ENCODE measurements at places on chromosomes 4 and X.

GRCh38 chr4:138927072-138927471, 88.5 kb upstream of the NOCT start:
- peak; percentile 57 for DNase-seq

- DNase-seq, result no peak
These were observed 125.9 kb upstream of the ETNPPL start for GRCh38 chr4:108888769-108889168.

- no peak for DNase-seq
These were observed 652 bp upstream of the KLKB1 start for GRCh38 chr4:186226521-186227189.

- DNase-seq, result no peak
These were observed 358.8 kb downstream of the MID1IP1 start for GRCh38 chrX:39159921-39160507.

GRCh38 chr4:131613824-131614216, 1535.3 kb upstream of the PCDH10 start:
- no peak for DNase-seq

- no peak for DNase-seq
These were observed 6.9 kb upstream of the PNMA6A start for GRCh38 chrX:153065389-153065788.

DNA sequence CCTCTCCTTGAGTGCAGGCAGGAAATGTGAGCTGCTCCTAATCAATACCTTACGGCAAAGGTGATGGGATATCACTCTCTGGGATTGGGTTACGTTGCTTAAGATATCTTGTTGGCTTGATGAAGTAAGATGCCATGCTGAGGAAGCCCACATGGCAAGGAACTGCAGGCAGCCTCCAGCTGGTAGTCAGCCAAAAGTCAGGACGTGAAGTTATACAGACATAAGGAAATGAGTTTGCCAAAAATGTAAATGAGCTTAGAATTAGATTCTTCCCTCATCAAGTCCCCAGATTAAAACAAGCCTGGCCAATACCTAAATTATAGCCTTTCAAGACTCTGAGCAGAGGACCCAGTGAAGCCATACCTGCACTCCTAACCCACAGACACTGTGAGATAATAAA, 155.0 kb downstream of the QDPR start:
- DNase-seq, result peak; percentile 9

DNA sequence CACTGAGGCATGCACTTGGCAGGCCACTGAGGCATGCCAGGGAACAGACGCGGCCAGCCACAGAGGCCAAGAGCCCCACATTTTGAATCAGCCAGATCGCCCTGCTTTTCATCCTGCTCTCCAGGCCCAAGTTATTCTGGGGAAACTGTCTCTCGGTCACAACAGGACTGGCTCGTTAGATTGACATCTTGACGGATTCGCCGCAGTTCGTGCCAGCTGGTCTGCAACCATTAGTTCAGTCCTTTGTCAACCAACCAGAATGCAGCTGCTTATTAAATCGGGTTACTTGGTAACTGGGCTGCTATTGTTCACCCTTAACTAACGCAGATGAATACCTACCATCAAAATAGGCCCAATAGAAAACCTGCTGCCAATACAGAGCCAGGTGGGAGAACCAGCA, 16.7 kb downstream of the CLDN34 start:
- DNase-seq, result no peak

GRCh38 chrX:76454456-76454927, 27.0 kb downstream of the MAGEE1 start:
- DNase-seq, result peak; percentile 39

DNA sequence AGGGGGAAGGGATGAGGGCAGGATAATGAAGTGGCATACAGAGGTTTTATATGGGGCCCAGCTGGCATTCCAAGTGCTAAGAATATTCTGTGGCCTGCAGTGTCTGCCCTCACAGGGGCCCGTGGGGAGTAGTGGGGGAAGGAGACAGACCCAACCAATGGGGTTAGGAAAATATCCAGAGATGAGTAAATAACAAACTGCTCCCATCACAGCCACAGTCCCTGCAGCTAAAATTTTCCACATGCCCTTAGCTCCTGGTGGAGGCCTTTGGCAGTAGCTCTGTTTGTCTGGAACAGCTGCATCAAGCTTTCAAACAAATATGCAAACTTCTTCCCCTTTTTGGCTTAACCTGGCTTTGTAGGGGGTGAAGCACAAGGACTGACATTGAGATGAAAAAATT, 3.1 kb downstream of the SRPX2 start:
- peak; percentile 36 for DNase-seq

DNA sequence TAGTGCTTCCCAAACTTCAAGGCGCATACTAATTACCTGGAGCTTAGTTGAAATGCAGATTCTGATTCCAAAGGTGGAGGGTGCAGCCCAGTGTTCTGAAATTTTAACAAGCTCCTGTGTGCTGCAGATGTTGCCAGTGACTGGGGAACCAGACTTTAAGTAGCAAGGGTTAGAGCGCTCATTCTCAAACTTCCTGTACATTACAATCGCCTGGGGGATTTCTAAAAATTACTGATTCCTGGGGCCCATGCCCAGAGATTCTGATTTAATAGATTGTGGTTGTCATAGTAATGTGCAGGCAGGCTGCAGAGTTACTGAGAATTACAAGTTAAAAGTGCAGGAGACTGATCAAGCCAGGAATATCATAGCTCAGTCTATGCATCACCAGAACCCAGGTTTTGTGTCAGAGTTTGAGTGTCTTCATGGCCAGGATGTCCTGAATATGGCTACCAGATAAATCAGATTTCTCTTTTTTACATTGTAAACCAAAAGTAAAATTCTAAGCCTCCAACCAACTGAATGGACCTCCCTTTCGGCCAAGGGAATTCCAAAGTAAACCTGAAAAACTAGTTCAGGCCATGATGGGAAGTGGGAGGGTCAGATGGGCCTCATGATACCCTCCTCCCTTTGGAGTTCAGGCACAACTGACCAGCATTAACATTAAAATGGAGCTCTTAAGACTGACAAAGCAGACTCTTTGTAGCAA, 121.6 kb downstream of the ATXN3L start:
- no peak for DNase-seq

GRCh38 chr4:152613841-152614721, 65.7 kb downstream of the TMEM154 start:
- DNase-seq, result no peak

GRCh38 chrX:139094671-139095592, 383.4 kb upstream of the FGF13 start:
- DNase-seq, result peak; percentile 30

DNA sequence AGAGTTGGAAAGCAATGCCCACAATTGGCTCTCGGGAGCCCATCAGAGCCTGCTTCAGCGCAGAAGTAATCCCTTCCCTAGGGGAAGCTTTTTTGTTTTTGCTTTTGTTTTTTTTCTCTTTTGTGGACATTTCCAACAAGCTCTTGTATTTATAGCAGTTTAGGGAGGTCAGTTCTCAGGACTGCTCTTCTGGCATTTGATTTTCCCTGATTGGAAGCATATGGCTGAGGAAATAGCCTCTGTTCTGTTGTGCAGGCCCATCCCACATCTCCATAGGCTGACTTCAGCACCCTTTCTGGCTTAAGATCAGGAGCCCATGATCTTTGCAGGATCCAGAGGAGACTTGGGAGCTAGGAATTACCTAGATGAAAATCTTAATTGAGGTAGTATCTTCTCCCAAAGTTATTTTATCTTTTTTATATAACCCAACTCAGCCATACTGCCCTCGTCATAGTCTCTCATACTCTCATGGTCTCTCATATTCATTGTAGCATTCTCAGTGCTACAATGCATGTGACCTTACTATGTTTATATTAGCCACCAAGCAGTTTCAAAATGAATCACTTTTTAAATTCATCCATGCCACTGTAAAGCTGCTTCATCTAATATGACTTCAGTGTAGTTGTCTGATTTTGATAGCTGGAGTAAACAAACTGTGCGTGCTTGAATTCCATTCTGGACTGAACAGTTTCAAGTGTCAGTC, 16.7 kb downstream of the PAGE4 start:
- DNase-seq, result no peak

DNA sequence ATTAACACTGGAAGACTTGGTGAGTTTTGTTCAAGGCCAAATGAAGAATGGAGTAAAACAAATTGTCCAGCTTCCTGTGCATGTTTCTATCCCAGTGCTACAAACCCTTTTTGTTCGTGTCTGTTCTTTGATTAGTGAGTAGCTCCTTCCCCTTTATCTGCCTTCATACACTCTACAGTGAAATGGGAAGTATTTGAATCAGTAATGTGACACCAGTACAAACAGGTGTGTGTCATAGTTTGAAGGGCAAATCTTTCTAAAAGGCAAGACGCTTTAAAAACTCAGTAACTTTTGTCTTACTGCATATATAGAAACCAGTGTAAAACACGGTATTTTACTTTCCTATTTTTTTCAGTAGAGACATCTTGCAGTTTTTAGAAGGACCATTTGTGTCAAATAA, 5.9 kb downstream of the ARHGEF38 start:
- no peak for DNase-seq

DNA sequence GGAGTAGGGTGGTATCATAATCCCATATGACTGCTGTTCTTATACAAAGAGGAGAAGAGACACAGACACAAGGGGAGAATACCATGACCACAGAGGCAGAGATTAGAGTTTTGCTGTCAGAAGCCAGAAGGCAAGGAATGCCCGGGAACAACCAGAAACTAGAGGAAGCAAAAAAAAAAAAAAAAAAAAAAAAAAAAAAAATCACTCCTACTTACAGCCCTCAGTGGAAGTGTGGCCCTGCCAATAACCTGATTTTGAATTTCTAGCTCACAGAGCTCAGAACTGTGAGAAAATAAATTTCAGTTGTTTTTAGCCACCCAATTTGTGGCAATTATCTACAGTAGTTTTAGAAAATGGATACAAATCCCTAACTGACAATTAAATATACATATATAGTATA, 30.4 kb upstream of the UBE2NL start:
- DNase-seq, result no peak

DNA sequence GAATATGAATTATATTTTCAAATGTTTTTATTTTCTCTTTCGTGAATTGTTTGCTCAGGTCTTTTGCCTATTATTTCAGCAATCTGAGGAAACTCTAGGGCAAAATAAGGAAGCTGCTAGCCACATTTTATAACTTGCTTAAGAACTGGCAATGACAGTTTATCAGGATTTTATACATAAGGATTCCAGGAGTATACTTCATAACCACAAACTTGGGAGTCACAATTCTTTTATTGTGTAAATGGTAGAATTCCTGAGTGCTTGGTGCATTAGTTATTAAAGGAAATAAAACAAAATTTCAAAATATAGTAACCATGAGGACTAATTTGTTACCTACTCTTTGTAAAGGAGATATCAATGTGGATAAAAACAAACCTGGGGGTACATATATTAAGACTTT, 54.4 kb downstream of the PALLD start:
- peak; percentile 88 for DNase-seq

- no peak for DNase-seq
These were observed 22.3 kb upstream of the AASDH start for GRCh38 chr4:56409511-56410090.

GRCh38 chr4:184313058-184313581, 95.4 kb upstream of the ENPP6 start:
- no peak for DNase-seq

DNA sequence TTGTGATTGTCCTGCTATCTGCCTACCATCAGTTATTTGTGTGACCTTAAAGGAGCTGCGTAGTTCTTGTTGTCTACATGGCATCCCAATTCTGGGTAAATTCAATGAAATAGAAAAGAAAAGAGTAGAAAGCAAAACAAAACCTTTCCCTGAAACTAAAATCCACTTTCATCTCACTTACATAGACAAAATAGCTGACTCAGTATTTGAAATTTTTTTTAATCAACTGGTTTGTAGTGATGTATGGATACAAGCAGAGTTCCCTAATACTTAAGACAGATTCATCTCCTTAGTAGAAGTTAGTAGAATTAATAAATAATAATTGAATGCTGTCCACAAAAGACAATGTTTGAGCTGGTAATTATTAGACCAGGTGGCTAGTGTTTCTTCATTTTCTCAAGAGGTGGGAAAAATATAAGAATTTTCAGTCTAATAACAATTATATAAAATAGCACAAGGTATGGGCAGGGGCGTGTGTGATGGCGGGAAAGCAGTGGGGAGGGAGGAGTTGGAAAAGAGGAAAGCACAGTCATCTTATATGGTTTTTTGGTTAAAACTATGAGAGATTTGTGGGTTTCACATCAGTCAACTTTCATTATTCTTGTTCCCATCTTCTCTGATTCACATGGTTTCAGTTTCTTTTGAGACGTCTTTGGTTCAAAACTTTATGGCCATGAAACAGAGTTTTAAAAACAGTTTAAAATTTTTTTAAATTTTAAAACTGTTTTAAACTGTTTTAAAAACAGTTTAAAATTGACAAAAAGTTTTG, 275.2 kb downstream of the SPRY1 start:
- DNase-seq, result no peak
